NCI-H1436 treated with DMSO at 0.1 percent for 48 hours (cell line): ENCODE measurements at places on chromosomes 16 and 17.

DNA sequence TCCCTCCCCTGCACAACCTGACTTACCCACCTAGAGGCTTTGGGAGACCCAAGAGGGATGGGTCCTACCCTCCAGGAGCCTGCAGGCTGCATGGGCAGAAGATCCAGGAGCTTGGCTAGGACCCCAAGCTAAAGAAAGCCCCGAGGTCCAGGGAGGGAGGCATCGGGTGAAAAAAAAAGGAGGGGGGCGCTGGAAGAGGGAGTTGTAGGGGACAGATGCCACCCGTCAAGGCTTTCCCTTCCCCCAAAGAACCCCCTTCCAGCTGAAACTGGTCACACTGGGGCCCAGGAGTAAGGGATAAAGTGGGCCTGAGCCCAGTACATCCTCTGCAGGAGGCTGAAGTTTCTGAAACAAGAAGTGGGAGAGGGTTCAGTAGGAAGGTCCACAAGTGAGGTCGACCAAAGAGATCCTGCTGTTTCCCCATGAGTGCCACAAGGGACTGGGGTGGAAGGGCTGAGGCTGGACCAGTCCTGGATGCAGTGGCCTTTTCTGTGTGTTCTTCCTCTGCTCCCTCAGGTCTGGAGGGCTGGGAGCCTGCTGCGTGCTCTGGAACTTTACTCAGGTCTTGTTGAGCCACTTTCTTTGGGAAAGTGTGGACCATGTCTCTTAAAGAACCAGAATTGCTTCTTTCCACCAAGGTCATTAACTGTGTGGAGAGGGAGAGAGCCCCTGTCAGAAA lies 14.2 kb upstream of the CBFB start:
- no peak for DNase-seq

DNA sequence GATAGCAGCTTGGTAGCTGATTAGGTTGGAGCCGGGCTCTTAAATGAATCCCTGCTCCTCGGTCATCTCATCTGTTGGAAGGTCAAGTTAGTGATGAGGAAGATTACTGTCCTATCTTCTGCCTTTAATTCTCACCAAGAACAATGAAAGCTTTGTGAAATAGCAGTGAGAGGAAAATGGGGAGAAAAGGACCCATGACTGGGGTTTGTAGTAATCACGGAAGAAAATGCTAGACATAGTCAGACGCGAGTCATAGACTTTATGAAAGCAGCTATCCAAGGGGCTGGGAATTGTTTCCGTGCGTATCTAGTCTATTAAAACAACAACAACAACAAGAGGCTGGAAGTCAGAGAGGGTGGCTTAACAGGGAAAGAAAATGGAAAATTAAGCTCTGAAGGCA lies 18.3 kb downstream of the PIK3R5 start:
- DNase-seq = no peak

- DNase-seq = no peak
These were observed 49.9 kb upstream of the DOC2B start for GRCh38 chr17:231191-231965.

GRCh38 chr16:67966549-67967182 lies 1.8 kb downstream of the SLC12A4 start:
- DNase-seq = no peak

DNA sequence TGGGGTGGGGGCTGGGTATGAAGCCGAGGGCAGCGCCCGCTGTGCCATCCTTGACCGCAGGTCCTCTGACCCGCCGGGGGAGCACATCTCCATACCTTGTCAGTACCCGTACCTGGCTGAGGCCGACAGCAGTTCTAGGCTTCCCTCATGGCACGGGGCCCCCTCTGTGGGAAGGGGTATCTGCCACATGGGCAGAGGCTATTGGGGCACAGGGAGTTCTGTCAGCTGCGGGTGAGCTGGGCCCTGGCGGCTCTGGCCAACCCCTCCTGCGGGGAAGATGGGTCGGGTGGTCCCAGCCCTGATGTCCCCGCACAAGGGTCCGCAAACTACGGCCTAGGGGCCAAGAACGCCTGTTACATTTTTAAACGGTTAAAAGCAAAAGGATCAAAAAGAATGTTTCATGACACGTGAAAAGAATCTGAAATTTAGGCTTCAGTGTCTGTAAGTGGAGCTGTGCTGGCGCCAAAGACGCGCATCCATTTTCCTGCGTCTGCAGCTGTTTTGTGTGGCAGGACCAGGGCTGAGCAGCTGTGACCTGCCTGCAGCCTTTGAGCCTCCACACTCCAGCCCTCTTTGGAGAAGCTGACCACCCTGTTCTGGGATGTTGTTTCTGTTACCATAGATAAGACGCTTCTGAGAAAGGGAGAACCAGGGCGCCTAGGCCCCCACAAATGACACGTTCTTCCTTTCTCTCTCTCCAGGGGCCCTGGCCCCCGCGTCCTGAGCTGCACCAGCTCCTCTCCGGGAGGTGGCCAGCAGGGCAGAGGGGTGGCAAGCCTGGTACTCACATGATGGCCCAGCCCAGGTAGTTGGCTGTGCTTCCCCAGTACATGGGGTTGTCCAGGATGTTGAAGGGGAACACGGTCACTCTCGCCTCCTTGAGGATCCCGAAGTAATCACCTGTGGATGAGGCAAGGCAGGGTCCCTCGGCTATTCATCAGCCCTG lies 12.7 kb upstream of the RASD1 start:
- no peak for DNase-seq

- DNase-seq = no peak
These were observed 38.5 kb downstream of the IGF2BP1 start for GRCh38 chr17:49035470-49036269.

- no peak for DNase-seq
These were observed 334.7 kb downstream of the SOX9 start for GRCh38 chr17:72455562-72455961.

DNA sequence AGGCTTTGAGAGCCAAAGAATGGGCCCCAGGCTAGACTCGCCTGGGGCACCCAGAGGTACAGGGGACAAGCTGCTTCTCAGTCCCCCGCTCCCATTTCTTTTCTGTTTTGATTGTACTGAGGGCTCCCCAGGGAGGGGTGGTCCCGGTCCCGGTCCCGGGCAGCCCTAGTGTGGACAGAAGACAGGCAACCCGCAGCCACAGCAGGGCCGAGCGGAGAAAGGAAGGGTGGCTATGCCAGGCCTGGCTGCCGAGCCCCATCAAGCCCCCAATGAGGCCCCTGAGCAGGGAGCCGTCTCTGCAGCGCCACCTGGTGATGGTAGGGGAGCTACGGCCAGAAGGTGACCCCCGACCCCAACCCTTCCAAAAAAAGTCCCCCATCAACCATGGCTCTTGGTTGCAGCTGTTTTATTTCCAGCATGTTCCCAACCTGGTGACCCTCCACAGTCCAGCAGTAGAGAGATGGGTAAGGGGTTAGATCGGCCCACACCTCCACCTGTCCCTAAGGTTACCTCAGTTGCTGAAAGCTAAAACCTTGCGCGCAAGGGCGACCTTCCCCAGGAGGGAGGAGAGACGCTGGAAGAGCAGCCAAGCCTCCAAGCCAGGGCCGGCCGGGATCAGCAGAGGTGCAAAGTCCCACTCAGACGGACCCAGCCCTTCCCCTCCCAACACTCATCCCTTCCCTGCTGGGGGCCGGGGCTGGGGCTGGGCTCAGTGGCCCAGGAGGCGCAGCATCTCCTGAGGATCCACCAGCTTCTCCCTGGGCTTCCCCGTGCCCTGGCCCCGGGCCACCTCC lies 2.6 kb upstream of the GRIN2C start:
- no peak for DNase-seq

DNA sequence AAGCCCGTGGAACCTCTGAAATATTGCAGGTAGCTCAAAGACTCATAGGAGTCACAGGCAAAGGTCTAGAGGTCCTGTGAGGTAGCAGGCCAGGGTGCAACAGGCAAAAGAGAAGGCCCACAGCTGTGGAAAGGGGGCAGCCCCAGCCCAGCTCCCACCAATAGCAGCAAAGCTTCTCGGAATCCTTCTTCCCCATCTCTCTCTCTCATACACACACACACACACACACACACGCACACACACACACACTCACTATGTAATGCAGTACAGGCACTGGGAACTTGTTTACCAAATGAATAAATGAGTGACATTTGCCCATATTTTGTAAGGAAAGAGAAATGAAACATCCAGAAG lies 16.8 kb upstream of the SUPT4H1 start:
- DNase-seq = no peak

GRCh38 chr17:61895391-61895790 lies 32.1 kb upstream of the BRIP1 start:
- DNase-seq = no peak

DNA sequence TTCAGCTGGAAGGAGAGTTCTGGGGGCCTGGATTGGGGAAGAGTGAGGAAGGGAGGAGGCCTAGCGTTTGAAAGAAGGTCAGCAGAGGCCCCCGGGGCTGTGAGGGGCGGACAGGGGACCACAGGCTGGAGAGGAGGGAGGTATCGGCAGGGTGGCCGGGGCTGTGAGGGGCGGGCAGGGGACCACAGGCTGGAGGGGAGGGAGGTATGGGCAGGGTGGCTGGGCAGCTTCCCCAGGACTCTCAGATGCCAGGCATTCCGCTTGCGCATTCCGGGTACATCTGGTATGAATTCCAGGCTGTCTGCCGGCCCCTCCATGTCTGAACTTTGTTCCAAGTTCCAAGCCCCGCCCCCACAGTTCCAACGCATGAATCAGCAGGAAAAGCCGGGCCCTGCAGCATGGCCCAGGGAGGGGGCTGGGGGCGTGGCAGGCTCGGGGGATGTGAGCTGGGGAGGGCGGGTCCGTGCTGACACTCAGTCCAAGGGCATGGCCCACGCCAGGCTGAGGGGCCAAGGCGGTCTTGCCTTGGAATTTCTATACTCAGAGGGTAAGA lies 4.3 kb upstream of the TLCD2 start:
- DNase-seq = no peak

GRCh38 chr17:76179496-76180467 lies 38.7 kb upstream of the FOXJ1 start:
- DNase-seq = no peak

DNA sequence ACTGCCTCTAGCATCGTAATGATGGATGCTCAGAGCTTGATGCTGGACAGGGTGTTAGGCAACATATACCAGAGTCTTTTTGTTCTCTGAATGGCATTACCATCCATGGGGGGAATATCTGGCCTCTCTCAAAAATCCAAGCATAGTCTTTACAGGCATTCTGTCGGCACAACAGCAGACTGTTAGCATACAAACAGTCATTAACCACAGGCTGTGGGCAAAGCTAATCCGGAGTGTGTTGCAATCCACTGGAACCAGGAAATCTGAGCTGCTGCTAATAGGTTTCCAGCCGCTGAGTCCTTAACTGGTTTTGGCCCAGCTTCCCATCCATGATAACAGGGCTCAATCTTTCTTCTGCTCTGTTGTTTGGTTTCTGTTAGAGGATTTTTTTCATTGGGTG lies 371.9 kb downstream of the HS3ST3B1 start:
- no peak for DNase-seq

- no peak for DNase-seq
These were observed 35.6 kb downstream of the RBFOX3 start for GRCh38 chr17:79575229-79575628.

GRCh38 chr17:82892899-82893565 lies 53.2 kb upstream of the ZNF750 start:
- DNase-seq = no peak

DNA sequence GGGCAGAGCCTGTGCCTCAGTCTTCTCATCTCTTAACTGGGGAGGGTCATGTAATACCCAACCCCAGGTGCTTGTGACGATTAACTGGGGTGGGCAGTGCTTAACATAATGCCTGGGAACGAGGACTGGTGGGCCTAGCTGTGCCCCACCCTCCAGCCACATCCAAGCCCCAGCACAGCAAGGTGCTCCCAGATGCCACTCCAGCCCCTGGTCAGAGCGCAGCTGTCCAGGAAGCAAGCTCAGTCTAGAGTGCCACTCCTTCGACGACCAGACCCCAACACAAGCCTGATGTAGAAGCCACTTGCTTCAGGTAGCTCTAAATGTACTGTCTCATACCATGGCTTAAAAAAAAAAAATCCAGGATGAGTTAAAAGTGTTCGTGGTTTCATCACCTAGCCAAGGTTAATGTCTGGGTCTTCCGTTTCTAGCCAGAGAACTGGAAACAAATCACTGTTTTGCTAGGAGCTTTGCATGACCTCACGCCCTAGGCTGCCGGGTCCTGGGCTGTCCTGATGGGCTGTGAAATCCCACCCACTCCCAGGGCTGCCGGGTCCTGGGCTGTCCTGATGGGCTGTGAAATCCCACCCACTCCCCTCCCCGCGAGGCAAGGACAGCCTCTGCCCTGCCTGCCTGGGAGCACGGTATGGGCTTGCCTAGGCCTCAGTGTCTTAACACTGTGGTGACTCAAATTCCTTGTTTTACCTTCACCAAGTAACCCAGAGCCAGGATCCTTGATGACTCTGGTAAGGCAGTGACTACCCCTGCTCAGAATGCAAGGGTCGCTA lies 7.7 kb downstream of the MIEF2 start:
- DNase-seq = no peak

GRCh38 chr17:4525691-4526397 lies 27.2 kb downstream of the SPNS2 start:
- no peak for DNase-seq
